ENCODE measurements at places on chromosomes 13 and 19.

DNA sequence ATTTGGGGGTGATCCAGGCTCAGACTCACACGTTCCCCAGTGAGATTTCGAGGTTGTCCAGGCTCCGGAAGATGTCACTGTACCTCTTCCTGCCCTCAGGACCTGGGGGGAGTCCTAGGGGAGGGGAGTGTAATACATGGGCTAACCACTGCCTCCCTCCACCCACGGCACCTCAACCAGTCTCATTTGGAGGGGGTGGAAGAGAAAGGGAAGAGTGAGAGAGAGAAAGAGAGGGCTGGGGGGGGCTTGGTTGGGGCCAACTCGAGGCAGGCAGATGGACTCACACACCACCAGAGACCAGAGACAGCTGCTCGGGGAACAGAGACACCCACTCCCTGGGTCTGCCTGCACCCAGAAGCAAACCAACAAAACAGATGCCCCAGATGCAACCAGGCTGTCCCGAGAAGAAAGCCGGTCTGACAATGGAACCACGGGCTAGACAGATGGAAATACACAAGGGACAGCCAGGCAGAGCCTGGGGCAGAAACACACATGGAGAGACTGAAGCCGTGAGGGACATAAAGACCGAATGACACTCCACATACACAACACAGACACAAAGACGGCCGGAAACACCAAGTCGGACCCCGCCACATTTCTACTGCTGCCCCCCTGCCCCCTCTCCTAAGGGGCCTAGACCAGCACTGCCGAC, 825 bp downstream of the GMIP start:
- peak; percentile 35 for DNase-seq

DNA sequence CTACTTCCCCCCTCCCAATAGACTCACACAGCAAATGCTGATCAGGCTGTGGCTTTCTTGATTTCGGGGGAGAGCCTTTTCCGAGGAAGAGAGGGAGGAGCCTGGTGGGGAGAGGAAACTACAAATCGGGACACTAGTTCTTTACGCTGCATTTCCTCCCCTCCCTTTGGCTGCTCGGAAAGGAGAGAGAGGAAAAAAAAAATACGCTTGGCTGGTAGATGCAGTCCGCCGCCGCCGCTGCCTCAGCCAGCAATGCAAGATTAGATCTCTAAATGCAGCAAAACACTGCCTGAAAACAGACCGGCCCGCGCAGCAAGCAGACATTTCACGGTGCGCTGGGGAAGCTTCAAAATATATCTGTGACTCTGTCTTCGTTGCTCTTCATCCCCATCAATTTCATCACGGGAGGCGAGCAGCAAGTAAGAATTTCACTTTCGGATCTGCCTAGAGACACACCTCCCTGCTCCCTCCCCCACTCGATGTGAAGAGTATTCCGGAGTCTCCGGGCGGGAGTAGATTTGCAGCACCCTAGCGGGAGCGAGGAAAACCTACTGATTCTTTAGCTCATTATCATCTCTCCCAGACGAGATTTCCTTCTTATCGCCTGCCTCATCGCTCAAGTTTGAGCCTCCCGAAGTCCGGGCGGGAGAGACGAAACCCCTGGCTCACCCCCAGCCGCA, at the start of gene PCDH17:
Gene PCDH17 (plus strand): TSS at position 149 of the 680 bp plus-strand sequence. CDS start 803 bp downstream, outside the sequence.
- DNase-seq = no peak

DNA sequence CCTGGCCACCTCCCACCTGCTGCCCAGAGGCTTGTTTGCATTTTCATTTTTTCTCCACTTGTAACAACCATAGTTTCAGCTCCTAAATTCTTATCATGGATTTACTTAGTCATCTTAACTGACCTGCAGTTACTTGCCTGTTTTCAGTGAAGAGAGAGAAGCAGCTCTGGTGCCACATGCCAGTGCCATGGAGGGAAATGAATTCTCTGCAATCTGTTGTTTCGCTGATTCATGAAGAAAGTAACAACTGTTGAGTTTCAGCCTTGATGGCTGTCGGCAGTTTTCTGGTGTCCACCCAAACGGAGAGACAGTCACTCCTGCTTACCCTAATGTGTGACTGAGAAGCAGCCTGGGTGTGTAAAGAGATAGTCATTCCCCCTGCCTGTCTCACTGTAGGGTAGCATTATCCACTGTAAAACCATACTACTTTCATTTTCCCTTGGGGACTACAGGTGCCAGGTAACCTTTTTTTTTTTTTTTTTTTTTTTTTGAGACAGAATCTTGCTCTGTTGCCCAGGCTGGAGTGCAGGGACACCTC, 116.1 kb downstream of the DNAJC3 start:
- DNase-seq = no peak

- no peak for DNase-seq
Measured at GRCh38 chr19:57010541-57010940, 109.2 kb upstream of the USP29 start.

DNA sequence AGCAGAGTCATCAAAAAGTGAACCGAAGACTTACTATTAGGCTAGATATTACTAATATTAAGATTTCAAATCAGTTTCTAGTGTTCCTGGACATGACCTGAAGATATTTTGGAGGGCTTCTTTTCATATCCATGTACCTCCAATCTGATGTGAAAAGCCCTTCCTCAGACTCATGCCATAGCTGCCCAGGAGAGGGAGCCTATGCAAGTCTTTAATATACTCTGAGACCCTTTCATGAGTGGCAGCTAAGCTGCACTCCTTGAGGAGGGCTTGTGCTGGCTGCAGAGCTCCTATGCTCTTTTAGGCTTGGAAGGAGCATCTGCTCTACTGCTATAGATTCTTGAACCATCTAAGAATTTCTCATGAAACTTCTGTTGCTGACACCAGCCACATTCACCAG, 715.3 kb downstream of the OLFM4 start:
- no peak for DNase-seq

- no peak for DNase-seq
Measured at GRCh38 chr19:8388612-8388958, 1.6 kb upstream of the RAB11B start.

- no peak for DNase-seq
Measured at GRCh38 chr19:4108767-4109625, 14.9 kb downstream of the MAP2K2 start.

DNA sequence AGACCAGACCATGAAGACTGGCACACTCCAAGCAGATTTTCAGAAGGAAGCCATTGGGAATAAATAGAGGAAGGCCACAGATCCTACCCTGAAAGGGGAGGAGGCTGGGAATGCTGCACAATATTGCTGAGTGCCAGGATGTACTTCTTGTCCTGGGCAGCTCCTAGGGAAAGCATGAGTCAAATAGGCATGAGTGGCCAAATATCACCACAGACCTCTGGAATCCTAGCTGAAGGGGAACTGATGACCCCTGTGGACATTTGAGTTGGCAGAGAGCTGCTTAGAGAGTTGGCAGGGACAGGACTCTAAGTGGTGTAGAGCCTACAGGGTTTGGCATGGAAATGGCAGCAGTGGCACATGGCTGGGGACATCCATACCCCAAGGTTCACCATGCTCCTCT, 234.3 kb upstream of the TRPC4 start:
- no peak for DNase-seq

DNA sequence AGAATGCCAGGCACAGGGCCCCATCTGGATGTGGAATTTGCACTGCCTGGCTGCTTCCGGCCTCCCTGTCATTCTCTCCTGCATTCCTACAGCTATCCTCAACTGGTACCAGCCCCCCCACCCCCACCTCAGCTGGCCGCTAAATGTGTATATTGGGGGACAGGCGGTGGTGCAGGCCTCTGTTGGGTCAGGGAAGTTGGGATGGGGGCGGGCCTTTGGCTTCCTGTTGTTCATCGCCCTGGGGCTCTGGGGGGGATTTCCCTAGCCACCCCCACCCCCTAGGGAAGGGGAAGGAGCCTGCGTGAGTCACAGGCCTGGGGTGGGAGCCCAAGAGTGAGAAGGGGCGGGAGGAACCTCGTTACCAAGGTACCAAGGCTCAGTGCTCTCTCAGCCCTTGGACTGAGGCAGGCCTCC, 10.6 kb downstream of the POU2F2 start:
- DNase-seq = peak; percentile 99

DNA sequence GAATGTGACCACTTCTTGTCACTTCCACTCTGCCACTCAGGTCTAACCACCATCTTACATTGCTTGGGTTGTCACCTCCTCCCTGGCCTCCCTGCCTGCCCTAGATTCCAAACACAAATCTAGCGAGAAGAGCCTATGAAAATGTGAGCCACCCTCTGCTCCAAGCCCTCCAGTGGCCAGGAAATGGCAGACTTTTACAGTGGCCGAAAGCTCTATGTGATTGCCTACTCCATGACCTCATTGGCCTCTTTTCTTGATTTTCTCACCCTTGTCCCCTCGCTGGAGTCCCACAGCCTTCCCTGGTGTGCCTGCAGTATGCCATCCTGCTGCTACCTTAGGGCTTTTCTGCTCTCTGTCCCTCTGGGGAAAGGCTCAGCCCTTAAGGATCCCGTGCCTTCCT, 84.2 kb downstream of the LRCH1 start:
- DNase-seq = no peak

GRCh38 chr19:55080121-55080967, 4.7 kb downstream of the EPS8L1 start:
- peak; percentile 64 for DNase-seq

DNA sequence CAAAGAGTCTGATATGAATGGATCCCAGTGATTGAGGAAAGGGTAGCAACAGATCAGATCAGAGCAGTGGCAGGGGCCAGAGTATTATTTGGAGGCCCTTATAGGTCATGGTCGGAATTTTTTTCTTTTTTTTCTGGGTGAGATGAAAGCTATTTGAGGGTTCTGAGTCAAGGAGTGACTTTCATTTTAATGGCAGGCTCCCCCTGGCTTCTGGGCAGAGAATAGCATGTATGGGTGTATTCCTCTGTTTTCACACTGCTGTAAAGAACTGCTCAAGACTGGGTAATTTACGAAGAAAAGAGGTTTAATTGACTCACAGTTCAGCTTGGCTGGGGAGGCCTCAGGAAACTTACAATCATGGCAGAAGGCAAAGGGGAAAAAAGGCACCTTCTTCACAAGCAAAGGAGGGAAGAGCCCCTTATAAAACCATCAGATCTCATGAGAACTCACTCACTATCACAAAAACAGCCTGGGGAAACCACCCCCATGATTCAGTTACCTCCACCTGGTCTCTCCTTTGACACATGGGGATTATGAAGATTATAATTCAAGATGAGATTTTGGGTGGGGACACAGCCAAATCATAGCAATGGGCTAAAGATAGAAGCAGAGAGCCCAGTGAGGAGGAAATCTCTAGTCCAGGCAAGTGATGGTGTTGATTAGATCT, 3.0 kb upstream of the SLC6A16 start:
- peak; percentile 49 for DNase-seq

DNA sequence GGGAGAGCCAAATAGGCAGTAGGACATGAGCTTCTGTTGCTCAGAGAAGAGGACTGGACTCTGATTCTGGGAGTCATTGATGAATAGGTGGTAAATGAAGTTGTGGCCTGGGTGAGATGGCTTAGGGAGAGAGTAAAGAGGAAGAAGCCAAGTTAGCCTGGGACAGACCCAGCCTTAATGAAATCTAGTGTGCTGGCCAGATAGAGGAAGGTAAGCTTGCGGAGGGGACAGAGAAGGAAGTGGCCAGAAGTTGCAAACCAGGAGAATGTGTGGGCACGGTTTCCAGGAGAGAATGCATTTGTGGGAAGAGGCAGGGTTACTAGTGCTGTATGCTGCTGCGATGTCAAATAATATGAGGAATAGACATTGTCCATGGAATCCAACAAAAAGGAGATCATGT, 83.3 kb upstream of the OLFM4 start:
- DNase-seq = no peak

- DNase-seq = no peak
Measured at GRCh38 chr13:54637366-54637765, 1608.8 kb downstream of the OLFM4 start.

DNA sequence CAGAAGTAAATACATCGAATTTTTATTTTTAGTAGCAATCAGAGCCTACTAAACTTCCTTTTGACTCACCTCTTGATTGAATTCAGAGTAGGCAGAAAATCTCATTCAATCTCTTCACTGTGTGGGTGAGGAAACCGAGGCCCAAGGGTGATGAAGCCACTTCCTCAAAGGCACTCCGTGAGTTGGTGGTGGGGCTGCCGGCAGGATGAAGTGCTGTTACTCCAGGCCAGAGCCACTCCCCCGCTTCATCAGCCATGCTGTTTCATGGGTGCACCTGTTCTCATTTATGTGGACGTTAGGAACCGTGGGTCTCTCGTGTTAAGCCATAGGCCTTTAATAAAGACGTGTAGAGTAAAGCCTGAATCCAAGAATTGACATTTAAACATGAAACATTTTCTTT, 13.2 kb downstream of the ING1 start:
- no peak for DNase-seq

- peak; percentile 41 for DNase-seq
Measured at GRCh38 chr13:41622432-41623429, 165.4 kb downstream of the RGCC start.

DNA sequence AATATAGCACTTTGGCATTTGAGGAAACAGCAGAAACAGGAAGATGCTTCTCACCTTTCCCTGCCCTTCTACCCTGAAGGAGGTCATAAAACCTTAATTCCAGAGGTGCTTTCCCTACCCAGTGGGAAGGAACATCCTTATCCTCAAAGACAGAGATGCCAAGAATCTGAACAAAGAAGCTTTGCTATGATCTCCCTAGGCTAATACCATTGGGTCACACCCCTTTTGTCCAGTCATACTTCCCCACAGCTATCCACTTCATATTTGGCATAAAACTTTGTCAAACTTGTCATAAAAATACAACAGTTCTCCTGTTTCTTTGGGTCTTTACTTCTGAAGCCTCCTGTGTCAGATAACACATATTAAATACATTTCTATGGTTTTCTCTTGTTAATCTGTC, 21.7 kb upstream of the RXFP2 start:
- no peak for DNase-seq

- peak; percentile 94 for DNase-seq
Measured at GRCh38 chr13:51681037-51681678, 96.9 kb downstream of the WDFY2 start.

DNA sequence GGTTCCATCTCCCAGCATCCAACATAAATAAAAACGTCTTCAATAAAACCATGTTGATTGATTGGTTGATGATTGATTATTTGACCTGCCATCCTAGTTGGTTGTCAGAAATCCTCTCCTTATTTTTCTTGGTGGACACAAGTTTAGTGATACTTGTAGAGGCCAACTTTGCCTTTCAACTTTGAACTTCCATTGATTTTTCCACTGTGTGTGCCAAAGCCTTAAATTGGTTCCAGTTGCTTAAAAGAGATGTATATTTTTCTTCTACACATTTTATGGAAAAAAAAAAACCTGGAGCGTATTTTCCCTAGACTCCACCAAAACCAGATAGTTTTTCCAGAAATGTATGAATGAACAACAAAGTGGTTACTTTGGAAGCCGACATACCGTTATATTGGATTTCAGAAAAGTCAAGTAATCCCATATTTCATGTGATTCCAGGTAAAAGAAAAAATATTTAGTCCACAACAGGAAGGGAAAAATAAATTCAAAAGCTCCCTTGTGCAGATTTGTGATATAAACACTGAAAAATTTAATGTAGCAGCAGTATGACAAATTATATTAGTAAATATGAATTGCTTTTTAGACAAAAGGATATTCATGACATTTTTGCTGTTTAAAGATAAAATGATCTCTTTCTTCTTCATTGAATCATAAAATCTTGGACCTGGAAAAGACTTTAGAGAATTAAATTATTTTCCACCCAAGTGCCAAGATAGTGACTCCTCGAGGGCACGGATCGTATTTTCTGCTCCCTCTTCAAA, 85.2 kb downstream of the MBNL2 start:
- DNase-seq = no peak
